ENCODE measurements at places on chromosomes 11 and 22. TPM values are rescaled to one million over a fixed set of nuclear protein-coding genes. Genes with fewer than 3 reads are reported as not detected.

OR2AT4 gene
- polyA plus RNA-seq = not detected

TMEM80 gene
- polyA plus RNA-seq = 59.8 TPM

ENTHD1 gene
- polyA plus RNA-seq = not detected

UCP2 gene
- 79.8 TPM for polyA plus RNA-seq

CHRDL2 gene
- 0.29 TPM for polyA plus RNA-seq

DERL3 gene
- 5.2 TPM for polyA plus RNA-seq

MFNG gene
- 10.4 TPM for polyA plus RNA-seq

MS4A3 gene
- polyA plus RNA-seq = 0.26 TPM

MMP10 gene
- 0.22 TPM for polyA plus RNA-seq

MMP27 gene
- polyA plus RNA-seq = not detected

BLID gene
- not detected for polyA plus RNA-seq

SERHL2 gene
- polyA plus RNA-seq = 6.9 TPM

ABCC8 gene
- polyA plus RNA-seq = 10.5 TPM

IGLL1 gene
- polyA plus RNA-seq = 0.39 TPM

GGTLC2 gene
- polyA plus RNA-seq = not detected

EI24 gene
- polyA plus RNA-seq = 90.9 TPM

MIOX gene
- 2.2 TPM for polyA plus RNA-seq

SCGB2A2 gene
- not detected for polyA plus RNA-seq

MARK2 gene
- 25.7 TPM for polyA plus RNA-seq

ASPHD2 gene
- polyA plus RNA-seq = 4.1 TPM

MMP13 gene
- 0.18 TPM for polyA plus RNA-seq

SLC35E4 gene
- polyA plus RNA-seq = 1.7 TPM

BDNF gene
- 1.4 TPM for polyA plus RNA-seq

MRGPRX3 gene
- polyA plus RNA-seq = not detected

IGF2 gene
- 939 TPM for polyA plus RNA-seq

C11orf91 gene
- not detected for polyA plus RNA-seq

NLRP14 gene
- 0.73 TPM for polyA plus RNA-seq

CCDC116 gene
- 0.46 TPM for polyA plus RNA-seq

EFCAB6 gene
- 5.7 TPM for polyA plus RNA-seq

OR10AG1 gene
- not detected for polyA plus RNA-seq

PKP3 gene
- polyA plus RNA-seq = 3.9 TPM

CCDC73 gene
- 0.34 TPM for polyA plus RNA-seq

PRODH gene
- 0.75 TPM for polyA plus RNA-seq

PSMC3 gene
- 108 TPM for polyA plus RNA-seq

SIK2 gene
- 21.1 TPM for polyA plus RNA-seq

PLAAT5 gene
- 0.64 TPM for polyA plus RNA-seq

LIN7C gene
- polyA plus RNA-seq = 26.0 TPM

CRYBB3 gene
- polyA plus RNA-seq = not detected

CCDC157 gene
- polyA plus RNA-seq = 4.8 TPM

OR56A1 gene
- not detected for polyA plus RNA-seq

TRIM51 gene
- polyA plus RNA-seq = not detected

ART1 gene
- polyA plus RNA-seq = not detected

SCGB1A1 gene
- polyA plus RNA-seq = not detected

KCNJ1 gene
- polyA plus RNA-seq = 102 TPM

SCARF2 gene
- polyA plus RNA-seq = 39.7 TPM

APOA5 gene
- polyA plus RNA-seq = not detected

JAML gene
- polyA plus RNA-seq = 2.9 TPM

OVOL1 gene
- polyA plus RNA-seq = 7.9 TPM

TMPRSS13 gene
- polyA plus RNA-seq = 0.66 TPM

SLC43A1 gene
- 4.9 TPM for polyA plus RNA-seq

C2CD2L gene
- 10.3 TPM for polyA plus RNA-seq

HIC2 gene
- 11.5 TPM for polyA plus RNA-seq

DENND6B gene
- polyA plus RNA-seq = 14.6 TPM

VSIG10L2 gene
- not detected for polyA plus RNA-seq

MYEOV gene
- 4.2 TPM for polyA plus RNA-seq

CHADL gene
- 3.4 TPM for polyA plus RNA-seq

F2 gene
- polyA plus RNA-seq = 0.41 TPM

C11orf52 gene
- 12.1 TPM for polyA plus RNA-seq

All from left renal pelvis (tissue), 4 donors.